Kidney (tissue), 22 donors: ENCODE measurements at places on chromosomes 3 and 15. TPM values are rescaled to one million over a fixed set of nuclear protein-coding genes. Genes with fewer than 3 reads are reported as not detected.

The SPATA12 gene
- not detected for total RNA-seq

The TNNC1 gene
- 2.2 TPM for total RNA-seq

GRCh38 chr15:57921371-57921770 lies 144.1 kb downstream of the ALDH1A2 start:
- no peak overlapping the region for H3K4me3 ChIP-seq
- no peak overlapping the region for H3K27ac ChIP-seq
- DNase-seq: no peak

DNA sequence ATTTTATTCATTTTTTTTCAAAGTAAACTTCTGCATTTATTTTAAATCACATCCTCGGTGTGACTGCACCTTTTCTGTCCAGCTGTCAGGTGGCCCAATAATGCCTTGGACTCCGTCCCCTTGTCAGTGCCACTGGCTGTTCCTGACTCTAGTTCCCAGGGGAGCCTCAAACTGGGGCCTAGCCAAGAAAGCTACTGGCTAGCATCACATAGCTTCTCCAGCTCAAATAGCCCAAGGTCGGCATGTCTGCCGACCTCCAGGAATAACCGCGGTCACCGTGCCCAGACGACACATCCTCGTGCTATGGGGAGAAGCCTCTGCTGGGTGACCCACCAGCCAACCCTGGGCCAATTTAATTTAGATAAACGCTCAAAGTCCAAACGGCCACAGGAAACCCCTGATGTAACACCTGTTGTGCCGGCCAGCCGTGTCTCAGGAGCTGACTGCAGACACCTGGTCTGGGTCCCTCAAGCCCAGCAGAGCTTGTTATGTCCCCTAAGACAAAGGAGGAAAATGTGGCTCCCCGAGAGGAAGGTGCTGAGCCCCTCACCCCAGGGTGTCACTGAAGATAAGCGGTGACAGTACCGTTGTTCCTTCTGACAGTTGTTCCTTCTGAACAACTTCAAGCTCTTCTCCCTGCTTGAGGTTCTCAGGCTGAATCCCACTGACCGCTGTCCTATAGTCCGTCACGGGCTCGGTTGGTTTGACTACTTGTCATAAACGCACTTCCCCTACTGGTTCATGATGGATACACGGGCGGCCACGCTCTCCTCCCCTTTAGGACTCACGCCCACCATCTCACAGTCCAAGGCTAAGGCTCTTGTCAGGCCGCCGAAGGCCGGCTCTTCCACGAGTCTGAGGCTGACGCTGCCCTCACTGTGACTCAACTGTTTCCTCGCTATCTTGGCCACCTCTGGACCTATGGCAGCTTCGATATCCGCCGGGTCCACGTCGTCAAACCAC lies 126.2 kb downstream of the KLF13 start:
- H3K4me3 ChIP-seq: no peak overlapping the region
- H3K36me3 ChIP-seq: no peaks in the 10 kb centered on the region
- no peaks in the 10 kb centered on the region for H3K4me1 ChIP-seq
- no peak for DNase-seq
- H3K27me3 ChIP-seq: no peaks in the 10 kb centered on the region
